ENCODE measurements at places on chromosomes 4 and X. TPM values are rescaled to one million over a fixed set of nuclear protein-coding genes. Genes with fewer than 3 reads are reported as not detected.

GRCh38 chr4:138919094-138919936 lies 96.3 kb upstream of the NOCT start:
- peak; percentile 73 for DNase-seq

GRCh38 chr4:144318797-144319196 lies 178.3 kb upstream of the GYPA start:
- DNase-seq: no peak

- no peak for DNase-seq
Measured at GRCh38 chrX:1106478-1107210, 105.8 kb downstream of the CRLF2 start.

GRCh38 chr4:168071304-168071703 lies 21.0 kb upstream of the ANXA10 start:
- DNase-seq: no peak

The SRPK3 gene
- 13.0 TPM for total RNA-seq

Data from sigmoid colon (tissue), 7 donors.